ENCODE measurements at places on chromosomes 16 and 17.

- no peak for DNase-seq
These were observed 24.2 kb downstream of the MAP3K3 start for GRCh38 chr17:63646488-63646806.

- peak; percentile 84 for DNase-seq
These were observed at the start of gene HSD3B7 for GRCh38 chr16:30984669-30985400. Gene HSD3B7 (plus strand): TSS chr16:30985207. CDS start chr16:30985659, 452 bp downstream.

DNA sequence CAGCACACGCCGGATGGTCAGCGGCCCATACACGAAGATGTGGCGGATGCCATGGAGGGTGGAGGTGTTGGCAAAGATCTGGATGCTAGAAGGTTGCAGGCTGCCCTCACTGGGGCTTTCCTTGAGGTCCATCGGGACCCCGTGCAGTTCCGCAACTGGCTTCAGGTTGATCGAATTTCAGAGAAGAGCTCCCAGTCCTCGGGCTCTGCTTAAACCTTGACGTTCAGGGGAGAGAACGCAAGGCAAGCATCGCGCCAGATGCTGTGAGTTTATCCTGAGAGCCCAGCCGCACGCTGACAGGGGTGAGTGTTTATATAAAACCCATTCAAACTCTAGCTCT is 98.7 kb upstream of the CCL2 start:
- DNase-seq = no peak

DNA sequence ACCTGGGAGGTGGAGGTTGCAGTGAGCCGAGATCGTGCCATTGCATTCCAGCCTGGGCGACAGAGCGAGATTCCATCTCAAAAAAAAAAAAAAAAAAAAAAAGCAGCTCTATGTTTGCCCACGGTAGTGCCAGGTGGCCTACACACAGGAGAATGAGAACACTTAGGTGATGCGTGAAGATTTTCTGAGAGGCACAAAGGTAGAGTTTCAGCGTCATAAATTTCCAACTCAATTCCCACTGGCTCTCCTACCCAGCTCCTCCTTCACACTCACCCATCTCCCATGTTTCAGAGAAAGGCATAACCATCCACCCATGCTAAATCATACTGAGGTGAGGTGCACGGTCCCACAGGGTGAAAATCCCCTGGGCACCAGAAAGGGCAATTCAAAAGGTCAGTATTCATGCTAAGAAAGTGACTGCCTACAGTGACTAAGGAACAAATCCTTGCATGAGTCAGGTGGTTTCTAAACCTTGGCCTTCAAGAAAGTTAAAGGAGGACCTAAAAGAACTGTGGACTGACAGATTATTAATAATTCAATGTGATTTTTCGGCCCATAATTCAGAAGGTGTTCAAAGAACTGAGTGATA is 4.8 kb downstream of the DCAKD start:
- no peak for DNase-seq

DNA sequence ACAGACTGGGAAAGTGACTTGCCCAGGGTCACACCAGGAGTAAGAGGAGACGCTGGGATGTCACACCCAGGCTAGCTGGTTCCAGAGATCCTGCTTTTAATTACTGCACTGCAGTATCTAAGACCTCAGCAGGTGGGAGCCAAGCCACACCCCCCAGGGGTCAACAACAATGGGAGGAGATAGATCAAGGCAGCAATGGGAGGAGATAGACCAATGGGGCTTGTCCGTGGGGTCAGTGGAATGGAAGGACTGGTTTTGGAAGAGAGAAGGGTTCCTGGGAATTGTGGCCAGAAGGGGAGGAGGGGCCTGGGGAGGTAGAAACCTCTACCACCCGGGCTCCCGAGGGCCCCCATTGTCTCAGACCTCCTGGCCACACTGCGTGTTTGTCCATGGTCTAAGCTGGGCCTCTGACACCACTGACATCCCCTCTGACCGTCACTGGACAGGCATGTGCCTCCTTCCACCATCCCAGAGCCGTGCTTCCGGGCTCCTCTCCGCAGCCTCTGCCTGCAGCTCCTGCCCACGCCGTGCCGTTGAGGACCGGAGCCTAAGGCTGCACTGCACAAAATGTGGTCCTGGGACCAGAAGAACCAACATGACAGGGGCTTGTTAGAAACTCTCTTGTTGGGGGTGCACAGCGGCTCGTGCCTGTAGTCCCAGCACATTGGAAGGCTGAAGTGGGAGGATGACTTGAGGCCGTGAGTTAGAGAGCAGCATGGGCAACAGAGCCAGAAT is 69.8 kb upstream of the RPH3AL start:
- no peak for DNase-seq

- DNase-seq = no peak
These were observed 73.0 kb upstream of the COX10 start for GRCh38 chr17:13996276-13996675.

DNA sequence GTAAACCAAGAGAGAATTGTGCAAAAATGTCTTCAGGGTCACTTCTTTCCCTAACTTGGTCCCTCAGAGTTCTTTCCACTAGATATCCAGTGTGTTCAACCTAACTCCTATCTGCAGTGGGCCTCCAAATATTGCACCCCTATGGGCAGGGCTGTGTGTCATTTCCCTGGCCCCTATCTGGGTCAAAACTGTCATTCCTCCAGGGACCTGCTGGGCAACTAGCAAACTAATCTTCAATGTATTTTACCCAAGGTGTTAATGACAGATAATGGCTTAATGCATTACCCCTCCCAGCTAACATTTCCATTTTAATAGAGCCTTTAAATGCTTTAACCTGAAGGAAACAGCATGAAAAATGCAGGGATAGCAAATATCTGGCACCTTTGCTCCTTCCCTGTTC is 25.8 kb upstream of the SKAP1 start:
- no peak for DNase-seq

DNA sequence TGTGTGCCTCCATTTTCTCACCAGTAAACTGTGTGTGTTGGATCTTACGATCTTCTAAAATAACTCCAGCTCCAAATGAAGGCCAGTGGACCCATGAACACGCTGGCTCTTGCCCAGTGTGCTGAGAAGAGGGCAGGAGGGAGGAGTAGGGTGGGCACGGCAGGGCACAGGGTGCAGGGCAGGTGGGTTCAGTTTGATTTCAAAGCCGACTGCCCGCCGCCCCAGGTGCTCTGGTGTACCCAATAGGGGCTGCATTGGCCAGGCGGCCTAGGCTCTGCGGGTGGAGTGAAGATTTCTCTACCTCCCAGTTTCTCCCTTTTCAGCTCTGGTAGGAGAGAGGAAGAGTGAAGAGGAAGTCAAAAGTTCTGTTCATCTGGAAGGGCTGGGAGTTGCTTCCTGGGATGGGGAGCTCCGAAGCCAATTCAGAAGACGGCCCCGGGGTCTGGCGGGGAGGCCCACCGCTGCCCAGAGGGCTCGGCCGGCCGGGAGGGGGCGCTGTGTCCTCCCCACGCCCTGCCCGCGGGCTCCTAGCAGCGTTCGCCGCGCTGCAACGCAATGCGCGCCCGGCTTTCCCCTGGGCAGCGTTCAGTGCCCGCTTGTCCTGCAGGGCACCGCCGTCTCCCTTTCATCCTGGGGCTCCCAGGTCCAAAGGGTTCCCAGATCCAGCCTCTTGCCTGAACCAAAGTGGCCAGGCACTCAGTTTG is 1.1 kb upstream of the CRHR1 start:
- DNase-seq = no peak

GRCh38 chr17:76714822-76715495 is 4.2 kb upstream of the MXRA7 start:
- peak; percentile 58 for DNase-seq
